ENCODE measurements at places on chromosomes 6 and 20.

DNA sequence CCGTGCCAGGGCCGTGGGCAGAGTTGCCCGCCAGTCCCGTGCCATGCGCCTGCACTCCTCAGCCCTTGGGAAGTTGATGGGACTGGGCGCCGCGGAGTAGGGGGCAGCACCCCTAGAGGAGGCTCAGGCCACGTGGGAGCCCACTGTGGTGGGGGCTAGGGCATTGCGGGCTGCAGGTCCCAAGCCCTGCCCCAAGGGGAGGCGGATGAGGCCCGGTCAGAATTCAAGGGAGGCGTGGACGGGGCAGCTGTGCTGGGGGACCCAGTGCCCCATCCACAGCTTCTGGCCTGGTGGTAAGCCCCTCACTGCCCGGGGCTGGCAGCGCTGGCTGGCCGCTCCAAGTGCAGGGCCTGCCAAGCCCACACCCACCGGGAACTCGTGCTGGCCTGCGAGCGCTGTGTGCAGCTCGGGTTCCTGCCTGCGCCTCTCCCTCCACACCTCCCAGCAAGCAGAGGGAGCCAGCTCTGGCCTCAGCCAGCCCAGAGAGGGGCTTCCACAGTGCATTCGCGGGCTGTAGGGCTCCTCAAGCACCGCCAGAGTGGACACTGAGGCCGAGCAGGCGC lies 317.8 kb downstream of the HAO1 start:
- DNase-seq = no peak

- no peak for DNase-seq
These were observed 384.3 kb downstream of the CDC5L start for GRCh38 chr6:44771647-44772415.

- DNase-seq = no peak
These were observed 71.1 kb downstream of the KCNB1 start for GRCh38 chr20:49411221-49411925.

DNA sequence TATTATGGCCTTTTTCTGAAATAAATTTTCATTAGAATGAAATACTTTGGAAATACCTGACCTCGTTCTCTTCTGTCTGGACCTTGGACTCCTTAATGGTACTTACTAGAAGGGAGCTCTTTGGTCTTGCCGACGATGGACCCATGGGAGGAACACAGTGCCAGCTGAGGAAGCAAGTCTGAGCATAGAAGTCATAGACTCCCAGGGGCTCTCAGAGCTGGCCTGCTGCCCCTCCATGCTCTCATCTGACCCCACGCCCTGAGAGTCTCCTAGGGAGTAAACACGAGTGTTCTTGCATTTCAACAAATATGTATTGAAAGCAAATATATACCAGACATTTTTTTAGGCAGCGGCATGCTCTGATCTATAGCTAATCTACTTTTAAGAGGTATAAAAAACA lies 87.8 kb downstream of the PLEKHG1 start:
- DNase-seq = no peak

GRCh38 chr20:10715035-10715434 lies 41.2 kb upstream of the JAG1 start:
- DNase-seq = no peak

GRCh38 chr20:11588875-11589274 lies 328.8 kb upstream of the BTBD3 start:
- DNase-seq = no peak

- DNase-seq = no peak
These were observed 35.5 kb downstream of the SESN1 start for GRCh38 chr6:109059153-109059552.

DNA sequence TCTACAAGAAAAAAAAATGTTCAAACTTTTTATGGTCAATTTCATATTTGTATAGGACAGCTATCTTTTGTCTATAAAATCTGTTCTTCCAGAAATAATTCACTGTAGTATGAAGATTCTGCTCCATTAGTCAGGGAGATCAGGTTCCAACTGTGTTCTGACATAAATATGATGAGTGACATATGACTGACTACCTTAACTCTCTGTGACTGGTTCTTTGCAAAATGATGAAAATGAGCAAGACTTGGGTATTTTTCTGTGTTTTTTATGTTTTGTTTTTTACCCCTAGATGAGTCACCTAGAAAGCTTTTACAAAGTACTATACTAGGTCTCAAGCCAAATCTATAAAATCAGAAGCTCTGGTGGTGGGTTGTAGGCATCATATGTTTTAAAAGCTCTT lies 229.6 kb downstream of the MMUT start:
- DNase-seq = no peak

DNA sequence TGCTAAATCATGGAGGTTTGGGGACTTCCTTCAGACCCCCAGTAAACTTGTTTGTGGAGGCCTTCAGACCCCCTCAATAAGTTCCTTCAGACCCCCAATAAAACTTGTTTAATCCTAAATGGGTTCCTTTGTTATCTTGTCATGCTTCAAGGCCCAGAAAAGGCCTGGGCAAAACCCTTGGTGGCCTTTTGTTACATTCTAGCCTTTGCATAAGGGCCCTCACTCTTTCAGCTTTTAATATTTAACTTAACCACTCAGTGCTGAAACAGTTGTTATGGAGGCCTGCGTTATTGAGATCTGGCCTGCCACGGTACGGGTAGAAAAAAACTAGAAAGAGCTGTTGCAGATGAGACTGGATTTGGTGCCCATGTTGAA lies 4.3 kb upstream of the DYNLRB1 start:
- DNase-seq = no peak

DNA sequence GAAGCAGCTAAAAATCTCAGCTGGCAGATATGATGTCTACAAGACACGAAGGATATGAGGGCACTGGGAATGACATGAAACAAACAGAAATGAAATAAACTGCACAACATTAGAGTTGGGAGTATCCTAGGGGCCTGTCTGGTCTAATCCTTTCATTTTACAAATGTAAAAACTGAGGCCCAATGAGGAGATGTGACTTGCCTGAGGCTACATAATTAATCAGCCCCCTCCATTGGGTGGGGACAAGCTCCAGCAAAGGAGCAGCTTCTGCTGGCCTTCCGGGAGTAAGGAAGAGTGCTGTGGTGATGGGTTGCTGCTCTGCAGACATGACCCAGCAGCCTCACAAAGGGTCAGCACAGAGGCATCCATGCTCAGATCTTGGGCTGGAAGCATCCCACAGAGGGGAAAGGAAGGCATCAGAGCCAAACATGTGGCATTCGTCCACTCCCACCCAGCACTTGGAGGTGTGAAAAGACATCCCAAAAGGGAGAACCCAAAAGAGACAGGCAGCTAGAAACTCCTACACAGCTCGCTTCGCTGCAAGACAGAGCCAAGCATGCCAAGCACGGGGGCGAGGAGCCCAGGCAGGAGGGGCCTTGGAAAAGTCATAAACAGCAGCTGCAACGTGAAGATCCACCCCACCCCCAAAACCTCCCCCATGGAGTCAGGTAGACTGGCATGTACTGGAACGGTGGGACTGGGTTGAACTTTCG lies 183.7 kb downstream of the UNC5CL start:
- no peak for DNase-seq

- no peak for DNase-seq
These were observed 172.7 kb upstream of the RUNX2 start for GRCh38 chr6:45155341-45155894.

GRCh38 chr6:18488526-18489270 lies 101.5 kb downstream of the RNF144B start:
- no peak for DNase-seq

DNA sequence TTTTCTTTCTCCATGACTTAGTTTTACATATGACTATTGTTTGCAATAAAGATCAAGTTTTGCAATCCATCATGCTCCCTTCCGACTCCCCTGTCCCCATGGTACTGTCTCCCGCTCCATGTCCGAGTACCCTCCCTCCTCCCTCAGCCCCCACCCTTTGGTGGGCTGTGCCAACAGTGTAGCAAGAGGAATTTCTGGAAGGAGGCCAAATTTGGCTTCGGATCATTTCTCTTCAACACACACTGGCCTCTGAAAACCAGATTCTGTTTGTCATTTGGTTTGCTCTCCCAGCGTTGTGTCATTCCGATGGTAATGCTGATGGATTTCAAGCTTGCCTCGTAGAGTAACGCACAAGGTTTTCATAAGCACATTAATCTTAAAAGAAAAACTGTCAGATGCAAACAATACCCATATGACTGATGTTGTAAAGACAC lies 22.9 kb upstream of the PAX1 start:
- DNase-seq = no peak

GRCh38 chr6:125968493-125968892 lies 11.9 kb downstream of the HINT3 start:
- no peak for DNase-seq

DNA sequence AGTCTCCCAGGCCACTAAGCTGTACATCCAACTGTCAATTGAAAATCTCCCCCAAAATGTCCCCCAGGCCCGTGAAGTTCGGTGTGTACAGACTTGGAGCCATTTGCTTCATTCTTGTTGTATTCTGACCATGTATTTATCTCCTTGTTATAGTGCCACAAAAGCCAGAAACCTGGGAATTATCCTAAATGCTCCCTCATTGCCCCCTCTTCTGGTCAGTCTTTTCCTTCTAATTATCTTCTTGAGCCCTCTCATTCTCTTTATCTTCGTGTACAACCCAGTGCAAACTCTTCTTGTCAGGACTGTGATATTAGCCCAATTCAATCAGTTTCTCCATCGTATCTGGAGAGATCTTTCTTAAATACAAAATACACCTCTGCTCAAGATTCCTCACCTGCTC lies 64.7 kb downstream of the RFX6 start:
- DNase-seq = no peak

DNA sequence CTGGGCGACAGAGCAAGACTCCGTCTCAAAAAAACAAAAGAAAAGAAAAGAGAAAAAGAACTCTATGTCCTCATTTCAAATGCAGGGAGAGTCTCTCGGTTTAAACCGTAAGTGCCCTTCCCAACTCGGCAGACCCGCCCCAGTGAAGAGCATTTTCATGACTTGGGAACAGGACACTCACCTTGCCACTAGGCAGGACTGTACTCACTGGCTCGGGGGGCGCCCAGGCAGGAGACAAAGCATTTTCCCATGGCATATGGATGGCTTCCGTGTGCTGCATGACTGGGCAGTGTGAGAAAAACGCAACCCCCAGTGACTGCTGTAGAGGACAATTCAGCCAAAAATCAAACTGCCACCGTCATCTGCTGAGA lies 23.7 kb upstream of the MRGBP start:
- DNase-seq = no peak

- DNase-seq = no peak
These were observed 949 bp upstream of the SLC17A3 start for GRCh38 chr6:25874822-25875562.

DNA sequence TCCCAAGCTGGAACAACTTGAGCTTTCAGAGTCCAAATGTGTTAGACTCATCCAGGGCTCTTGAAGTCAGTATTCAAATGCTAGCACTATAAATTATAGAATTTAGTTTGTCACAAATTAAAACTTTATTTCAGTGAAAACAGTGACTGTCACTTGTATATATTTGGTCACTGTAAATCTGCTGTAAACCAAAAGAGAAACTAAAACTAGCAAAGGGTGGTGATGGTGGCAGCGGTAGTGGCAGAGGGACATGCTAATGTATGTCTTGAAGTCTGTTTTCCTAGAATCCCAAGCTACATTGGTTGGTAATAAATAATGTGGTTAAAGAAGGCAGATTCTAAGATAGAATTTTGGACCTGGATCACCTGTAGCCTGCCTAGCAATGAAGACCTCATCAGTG lies 140.4 kb upstream of the CENPW start:
- no peak for DNase-seq

All from activated T-cell treated with anti-CD3 and anti-CD28 coated beads for 24 hours (primary cell).